ENCODE measurements at places on chromosomes 11 and 22.
A peak's percentile ranks its signal among the peaks of the same experiment; 100 is the strongest.

- DNase-seq = no peak
These were observed 25.4 kb upstream of the MOB2 start for GRCh38 chr11:1511937-1512496.

GRCh38 chr11:94866231-94866822 is 98.2 kb downstream of the AMOTL1 start:
- no peak for DNase-seq

DNA sequence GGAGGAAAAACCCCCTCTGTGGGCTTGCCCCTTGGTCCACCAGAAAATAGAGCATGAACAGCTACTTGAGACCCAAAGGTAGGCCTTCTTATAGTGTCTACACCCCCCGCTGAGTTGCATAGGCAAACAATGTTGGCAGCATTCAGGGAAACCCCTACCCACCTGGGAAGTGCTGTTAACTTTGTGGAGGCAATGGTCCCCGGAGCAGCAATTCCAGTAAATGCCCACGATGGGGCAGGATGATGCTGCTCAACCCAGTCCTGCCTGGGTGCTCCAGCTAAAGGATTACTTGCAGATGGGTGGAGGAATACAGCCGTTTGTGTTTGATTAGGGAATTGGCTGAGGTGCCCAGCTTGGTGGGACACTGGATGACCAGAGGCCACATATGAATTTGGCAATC is 381.3 kb upstream of the ANO5 start:
- DNase-seq = peak; percentile 64

DNA sequence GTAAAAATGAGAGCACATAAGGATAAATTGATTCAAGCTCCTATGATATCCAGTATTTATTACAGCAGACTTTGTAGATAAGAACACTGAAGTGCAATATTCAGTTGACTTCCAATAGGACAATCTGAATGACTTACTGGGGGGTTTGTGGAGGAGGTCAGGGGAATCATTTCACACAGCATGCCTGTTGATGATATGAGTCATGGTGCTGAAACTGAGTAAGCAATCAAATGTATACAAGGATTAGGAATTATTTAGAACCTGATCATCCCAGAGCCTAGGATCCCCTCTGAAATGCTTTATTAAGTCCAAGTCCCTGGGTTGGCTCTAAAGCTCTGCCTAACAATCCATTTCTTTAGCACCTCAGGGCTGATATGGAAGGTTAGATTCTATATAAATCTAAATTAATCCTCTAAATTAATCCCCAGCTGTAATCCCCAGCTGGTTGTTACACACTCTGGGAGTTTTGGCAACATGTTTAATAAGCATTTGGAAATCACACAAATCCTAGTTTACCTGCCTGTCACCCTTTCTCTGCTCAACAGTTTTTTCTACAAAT is 326.4 kb downstream of the GUCY1A2 start:
- DNase-seq = no peak

DNA sequence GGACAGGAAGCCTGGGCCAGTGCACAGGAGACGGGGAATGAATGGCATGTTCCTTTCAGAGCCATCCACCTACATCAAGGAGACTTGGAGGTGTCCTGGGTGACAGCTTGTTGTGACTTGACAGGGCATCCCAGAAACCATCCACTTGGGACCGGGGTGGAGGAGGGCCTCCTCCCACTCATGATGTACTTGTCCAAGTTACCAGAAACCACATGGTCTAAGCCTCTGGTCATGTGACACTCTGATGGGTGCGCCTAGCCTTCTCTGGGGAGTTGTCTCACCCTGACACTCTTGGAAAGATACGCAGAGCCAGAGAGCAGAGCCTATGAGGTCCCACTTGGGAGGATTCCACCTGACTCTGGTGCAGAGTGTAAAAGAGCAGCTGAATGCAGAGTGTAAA is 21.6 kb upstream of the FXYD6 start:
- no peak for DNase-seq

GRCh38 chr11:74257959-74258553 is 53.4 kb downstream of the P4HA3 start:
- no peak for DNase-seq

DNA sequence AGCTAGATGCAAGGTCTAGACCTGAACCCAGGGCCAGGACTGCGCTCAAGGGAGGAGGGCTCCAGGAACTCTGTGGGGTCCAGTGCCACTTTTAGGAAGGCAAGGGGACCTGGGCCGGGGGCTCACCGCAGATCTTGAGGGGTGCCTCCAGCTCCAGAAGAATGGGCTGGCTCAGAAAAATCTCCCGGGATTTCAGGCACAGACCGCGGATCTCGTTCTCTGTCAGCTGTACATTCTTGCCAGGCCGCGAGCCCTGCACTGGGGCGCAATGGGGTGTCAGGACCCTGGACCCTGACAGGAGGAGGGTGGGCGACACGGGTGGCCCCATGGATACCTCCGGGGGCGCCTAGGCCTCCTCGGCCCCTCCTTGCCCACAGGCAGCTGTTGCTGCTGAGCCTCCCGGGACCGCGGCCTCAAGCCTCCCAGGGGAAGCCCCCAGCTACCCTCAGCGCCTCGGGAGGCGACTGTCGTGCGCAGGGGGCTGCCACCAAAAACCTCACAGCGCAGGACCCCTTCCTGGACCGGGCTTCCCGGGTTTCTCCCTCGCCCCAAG is 640 bp downstream of the PPP1CA start:
- DNase-seq = no peak

- DNase-seq = no peak
These were observed 20.4 kb upstream of the IGSF9B start for GRCh38 chr11:133977067-133977677.

- DNase-seq = peak; percentile 52
These were observed 6.8 kb downstream of the ALDH3B2 start for GRCh38 chr11:67667490-67668191.

- DNase-seq = no peak
These were observed 140.8 kb downstream of the TRPC6 start for GRCh38 chr11:101442936-101443521.

DNA sequence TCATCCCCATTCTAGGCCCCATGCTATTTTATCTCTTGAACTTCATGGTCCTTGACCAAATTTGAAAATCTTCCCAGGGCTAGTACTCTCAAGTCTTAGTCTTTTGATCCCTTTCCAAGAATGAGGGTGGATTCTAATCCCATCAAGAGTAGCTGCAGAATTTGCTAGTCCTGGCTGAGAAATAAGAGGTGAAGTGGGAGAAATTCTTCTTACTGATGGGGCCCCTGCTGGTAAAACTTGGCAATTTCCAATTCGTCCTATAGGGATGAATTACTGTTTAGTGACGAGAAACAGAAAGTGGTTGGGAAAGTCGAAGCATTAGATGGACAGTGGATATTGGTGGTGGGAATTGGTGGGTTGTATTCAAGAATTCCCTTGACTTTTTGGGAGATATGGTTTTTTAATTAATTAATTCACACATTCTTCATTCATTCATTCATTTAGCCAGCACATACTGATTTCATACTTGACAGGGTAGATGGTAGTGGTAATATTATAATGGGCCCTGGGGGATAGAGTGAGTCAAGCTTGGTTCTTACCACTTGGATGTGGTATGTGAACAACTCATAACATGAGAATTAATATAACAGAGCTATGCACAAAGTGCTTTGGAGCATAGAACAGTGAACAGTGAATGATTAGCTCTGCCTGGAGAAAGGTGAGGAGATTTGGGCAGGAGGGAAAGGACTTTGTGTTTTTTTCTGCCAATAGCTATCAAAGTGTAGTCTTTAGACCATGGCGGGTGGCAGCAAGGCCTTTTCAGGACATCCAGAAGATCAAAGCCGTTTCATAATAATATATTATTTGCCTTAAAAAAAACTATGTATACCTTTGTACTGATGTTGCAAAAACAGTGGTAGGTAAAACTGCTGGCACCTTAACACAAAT is 103.8 kb downstream of the STIM1 start:
- DNase-seq = peak; percentile 23

DNA sequence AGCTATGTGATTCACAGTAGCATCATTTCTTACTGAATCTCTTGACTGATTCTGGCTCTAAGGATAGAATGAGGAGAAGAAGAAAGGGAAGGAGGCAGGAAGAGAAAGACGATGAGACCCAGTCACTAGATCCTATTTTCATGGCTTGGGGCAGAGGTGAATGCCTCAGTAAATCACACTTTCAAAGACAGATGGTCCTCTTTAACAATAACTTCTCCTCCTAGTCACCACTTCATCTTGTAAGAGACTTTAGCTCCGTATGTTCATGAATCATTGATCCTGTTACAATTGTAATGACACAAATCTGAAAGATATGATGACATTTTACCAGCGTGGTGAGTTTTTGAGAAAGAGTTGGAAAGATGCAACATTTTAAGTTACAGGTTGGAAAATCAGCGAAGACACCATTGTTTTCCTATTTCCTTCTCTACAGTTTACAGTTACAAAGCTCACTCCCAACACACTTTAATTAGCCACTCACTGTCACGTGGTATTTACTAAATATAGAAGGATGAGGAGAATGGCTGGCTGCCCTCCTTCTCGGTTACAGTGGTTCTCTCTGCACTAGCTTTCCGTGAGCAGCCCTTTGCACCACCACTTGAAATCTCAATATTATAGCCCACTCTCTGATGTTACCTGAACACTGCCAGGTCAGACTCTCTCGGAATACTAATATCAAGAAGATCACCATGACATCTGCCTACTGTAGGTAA is 205.8 kb downstream of the CADM1 start:
- DNase-seq = no peak

GRCh38 chr11:108662700-108663099 is 2.2 kb upstream of the DDX10 start:
- DNase-seq = no peak

DNA sequence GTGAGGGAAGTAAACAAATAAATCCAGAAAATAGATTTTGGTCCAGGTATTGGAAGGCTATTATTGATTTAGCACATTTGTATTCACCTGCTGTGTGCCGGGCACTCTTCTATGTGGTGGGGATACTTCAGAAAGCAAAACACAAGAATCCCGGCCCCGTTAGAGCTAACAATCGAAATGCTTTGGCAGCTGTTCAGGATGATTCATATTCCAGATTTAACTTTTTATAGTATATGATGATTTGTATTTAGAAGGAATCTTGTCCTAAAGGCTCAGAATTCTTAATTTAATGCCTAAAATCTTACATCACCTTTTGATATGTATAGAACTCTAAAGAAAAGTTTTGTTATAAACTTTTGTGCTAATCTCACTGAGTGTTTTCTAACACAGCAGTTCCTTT is 28.0 kb downstream of the ZC3H12C start:
- DNase-seq = no peak

Data from H7 (cell line).